ENCODE measurements at places on chromosomes 4 and X.

DNA sequence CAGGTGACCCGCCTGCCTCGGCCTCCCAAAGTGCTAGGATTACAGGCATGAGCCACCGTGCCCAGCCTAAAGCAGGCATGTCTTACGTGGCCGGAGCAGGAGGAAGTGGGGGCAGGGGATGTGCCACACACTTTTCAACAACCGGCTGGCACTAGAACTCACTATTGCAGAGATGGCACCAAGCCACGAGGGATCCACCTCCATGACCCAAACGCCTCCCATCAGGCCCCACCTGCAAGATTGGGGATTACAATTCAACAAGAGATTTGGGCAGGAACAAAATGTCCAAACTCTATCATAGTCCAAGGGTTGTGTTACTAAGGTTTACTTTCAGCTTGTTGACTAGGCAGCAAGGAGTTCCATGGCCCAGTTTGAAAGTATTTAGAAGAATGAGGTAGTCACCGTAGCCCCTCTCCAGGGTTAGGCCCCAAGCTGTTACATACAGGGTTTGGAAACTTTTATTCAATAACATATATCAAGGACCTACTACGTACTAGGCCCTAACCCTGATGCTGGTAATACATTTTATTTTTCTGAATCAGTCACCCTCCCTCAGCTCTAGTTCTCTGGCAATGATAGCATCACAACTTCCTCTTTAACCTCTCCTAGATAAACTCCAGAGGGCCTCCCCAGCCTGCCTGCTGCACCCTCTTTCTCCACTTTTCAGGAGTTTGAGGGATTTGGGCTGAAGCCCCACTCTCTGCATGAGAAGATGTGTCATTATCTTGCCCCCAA, 18.0 kb upstream of the TBC1D14 start:
- no peak for DNase-seq

GRCh38 chr4:105092768-105093167, 53.9 kb upstream of the TET2 start:
- no peak for DNase-seq

DNA sequence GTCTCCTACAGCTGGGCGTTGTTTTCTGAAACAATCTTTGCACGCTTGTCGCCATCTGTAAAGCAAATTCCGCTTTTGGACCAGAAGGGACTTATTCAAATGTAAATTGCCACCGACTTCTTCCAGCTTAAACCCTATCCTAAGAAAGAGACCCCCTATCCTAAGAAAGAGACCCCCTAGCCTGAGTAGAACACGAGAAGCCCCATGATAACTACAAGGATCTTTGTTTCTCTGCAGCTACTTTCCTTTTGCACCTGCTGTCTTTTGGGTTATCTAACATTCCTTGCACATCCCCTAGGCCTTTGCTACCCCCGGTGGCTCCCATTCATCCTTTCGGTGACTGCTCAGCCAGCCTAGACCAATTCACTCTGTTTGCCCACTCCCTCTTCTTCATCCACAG, 536.0 kb upstream of the PRKX start:
- DNase-seq, result no peak

DNA sequence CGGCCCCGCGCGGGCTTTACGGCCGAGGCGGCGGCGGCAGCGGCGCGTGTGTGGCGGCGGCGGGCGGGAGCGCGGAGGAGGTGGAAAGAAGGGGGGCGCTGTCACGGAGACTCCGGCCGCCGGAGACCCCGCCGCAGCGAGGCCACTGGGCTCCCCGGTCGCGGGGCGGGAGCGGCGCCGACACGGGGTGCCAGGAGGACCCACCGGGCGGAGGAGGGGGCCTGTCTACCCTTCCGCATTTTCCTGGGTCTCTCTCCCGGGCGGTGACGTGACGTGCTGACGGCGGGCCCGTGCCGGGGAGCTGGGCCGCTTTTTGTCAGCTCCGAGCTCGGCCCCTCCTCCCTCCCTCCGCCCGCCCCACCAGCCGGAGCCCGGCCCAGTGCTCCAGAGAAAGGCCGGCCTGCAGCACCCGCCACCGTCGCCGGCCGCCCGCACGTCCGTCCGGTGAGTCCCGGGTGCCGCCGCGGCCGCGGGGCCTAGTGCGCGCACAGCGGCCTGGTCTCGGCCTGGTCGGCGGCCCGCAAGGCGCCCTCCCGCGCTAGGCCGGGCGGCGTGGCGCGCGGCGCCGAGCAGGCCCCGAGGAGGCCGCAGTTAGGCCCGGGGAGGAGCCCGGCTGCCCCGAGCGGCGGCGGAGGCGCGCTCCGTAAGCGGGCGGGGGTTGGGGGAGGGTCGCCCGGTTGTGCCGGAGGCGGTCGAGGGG, at the start of gene ZFX:
TSS of gene ZFX (plus strand) at position 379 of the 700 bp plus-strand sequence. CDS start 23,014 bp downstream, outside the sequence.
- peak; percentile 70 for DNase-seq

- DNase-seq, result no peak
Measured at GRCh38 chr4:53591372-53591892, at the start of gene LNX1. Gene LNX1, minus strand, starts transcription at chr4:53591486. Its CDS starts 17,484 bp downstream, at chr4:53574002.

- no peak for DNase-seq
Measured at GRCh38 chr4:17583276-17583675, 6.3 kb downstream of the LAP3 start.

- no peak for DNase-seq
Measured at GRCh38 chr4:70718811-70719604, 2.8 kb upstream of the RUFY3 start.

- DNase-seq, result no peak
Measured at GRCh38 chr4:175166020-175166419, 247.9 kb downstream of the ADAM29 start.

DNA sequence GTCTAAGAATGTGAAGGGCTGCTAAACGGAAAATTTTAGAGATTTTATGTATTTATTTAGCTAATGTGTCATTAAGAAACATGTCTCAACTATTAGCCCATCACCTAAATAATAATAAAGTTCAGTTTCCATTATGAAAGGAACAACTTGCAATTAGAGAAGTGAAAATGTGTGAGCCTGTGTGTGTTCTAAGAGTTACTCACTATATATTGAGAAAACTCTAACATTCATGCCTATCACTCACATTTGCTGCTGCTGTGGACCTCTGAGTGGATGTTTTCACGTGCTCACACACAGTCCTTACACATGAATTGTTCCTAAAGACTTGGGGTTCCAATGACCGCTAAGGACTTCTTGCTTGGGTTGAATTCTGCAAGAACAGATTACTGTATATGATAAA, 364.0 kb downstream of the TMA16 start:
- DNase-seq, result no peak

DNA sequence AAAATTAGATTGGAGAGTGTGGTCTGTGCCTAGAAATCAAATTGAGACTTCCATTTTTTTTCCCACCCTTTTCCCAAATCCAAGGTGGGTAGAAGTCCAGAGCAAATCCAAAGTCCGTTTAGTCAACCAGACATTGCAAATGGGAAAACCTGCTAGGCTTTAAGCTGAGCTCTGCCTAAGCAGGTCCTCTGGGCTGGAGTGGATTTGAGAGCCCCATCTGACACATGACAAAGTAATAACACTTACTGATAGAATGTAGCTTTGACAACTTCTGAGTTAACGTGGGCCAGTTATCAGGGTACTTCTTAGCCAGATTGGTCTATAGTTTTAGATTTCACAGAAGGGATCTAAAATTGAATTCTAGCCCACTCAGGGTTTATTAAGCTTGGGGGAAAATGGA, 242.3 kb downstream of the GALNTL6 start:
- no peak for DNase-seq

DNA sequence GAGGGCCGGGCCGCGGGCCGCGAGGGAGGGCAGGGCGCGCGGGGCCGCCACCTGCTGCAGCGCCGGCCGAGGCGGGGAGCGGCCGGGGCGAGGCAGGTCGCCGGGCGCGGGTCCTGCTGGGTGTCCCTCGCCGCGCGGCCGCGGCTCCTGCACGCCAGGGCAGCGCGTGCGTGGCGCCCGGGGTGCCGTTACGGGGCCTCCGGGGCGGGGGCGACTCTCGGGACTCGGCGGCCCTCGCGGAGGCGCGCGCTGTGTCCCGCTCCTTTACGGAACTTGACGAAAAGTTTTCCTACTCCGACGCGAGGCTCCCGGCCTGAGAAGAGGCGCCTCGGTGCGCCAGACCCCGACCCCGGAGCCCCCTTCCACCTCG, 329 bp downstream of the TBC1D14 start:
- DNase-seq, result peak; percentile 56

- DNase-seq, result no peak
Measured at GRCh38 chr4:69775321-69775867, 15.0 kb upstream of the SULT1B1 start.

DNA sequence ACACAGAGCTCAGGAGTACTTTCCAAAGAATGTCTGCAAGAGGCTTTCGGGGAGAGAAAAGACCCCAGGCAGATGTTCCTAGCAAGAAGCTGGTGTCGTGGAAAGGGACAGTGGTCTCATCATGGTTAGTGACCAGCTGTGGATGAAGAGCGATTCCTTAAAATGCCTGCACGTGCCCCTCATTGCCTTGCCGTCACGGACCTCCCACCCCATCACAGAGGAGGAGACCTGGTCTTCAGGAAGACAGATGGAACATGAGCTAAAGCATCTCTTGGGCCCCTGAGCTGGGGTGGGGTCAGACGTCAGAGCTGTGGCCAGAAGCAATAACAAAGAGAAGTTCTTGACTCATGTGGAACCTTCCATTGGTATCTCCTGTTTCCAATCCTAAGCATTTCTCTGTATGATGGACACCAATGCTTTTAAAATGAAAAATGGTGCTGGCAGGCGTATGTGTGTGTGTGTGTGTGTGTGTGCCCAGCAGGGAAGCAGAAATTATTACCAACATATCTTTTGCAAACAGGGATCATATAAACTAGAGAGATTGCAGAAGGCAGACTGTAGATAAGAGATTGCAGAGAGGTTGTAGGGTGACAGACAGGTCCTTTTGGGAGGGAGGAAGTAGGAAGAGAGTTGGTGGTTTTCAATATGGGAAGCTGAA, 25.2 kb upstream of the ASMTL start:
- DNase-seq, result no peak

DNA sequence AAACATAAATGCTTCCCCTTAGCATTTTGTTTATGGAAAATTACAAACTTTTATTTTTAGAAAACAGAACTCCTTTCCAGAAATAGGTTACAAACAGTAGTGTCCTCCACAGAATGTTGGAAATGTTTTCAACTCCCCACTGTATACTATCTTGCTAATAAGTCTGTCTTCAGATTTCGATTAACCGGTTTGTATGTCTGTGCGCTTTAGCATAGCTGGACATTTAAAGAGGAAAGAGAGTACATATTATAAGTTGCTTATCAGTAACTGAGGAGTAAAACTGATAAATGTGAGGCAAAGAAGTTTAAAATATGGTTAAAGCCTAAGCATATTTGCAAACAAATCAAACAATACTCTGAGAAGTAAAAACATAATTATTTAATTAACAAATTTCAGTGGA, 3.4 kb downstream of the CXCL8 start:
- no peak for DNase-seq

GRCh38 chr4:34733185-34733941, 1511.0 kb downstream of the ARAP2 start:
- DNase-seq, result no peak

DNA sequence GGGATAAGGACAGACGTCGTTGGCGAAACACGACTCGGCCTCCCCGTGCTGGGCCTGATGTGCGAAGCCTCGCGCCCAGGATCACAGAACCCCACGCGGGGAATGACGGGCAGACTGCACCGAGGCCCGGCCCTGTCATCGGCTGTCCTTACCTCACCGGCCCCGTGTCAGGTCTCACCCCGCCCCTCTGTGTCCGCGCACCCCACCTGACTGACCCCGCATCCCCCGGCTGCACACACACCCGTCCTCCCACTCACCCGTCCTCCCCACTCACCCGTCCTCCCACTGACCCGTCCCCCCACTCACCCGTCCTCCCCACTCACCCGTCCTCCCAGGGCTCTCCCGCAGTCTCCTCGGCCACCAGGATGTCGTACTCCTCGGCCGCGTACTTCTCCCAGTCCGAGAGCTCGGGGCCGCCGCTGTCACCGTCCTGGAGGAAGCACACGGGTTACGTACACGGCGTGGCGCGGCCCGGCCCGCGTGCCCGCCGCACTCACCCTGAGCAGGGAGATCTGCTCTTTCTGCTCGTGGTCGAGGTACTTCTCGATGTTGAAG, 19.8 kb upstream of the GTPBP6 start:
- peak; percentile 12 for DNase-seq

DNA sequence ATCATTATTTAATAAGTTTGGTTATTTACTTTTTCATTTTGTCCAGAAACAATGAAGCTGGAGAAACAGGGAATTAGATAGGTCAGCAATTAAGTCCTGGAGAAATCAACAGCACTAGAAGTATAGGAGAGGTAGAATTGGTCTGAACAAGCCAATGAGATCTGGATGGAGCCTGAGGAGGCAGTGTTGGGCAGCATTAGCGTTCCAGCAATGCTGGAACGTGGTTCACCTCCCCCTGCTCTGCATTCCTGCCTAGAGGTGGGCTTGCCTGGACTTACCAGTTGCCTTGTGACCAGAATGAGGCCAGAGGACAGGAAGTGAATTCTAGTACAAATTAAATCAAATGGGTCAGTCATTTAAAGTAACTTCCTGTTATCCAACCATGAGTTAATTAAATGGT, 4.6 kb downstream of the RASSF6 start:
- no peak for DNase-seq

DNA sequence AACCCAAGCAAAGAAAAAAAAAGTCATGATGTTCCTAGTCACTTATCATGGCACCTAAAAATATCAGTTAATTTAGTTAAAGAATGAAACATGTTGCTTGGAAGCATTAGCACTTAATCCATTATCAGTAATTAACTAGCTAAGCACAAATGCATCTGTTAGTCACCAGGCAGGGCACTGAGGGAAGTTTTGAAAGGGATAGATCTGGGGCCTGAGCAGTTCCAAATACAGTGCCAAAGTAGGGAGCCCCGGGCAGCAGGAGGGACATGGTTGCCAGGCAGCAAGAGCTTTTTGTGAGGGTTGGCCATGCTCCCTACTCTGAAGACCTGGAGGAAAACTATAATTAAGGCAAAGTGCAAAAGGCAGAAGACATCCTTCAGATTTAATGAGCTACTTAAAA, 62.0 kb downstream of the PHKA1 start:
- no peak for DNase-seq

GRCh38 chr4:156581282-156582063, 390.1 kb downstream of the PDGFC start:
- no peak for DNase-seq

- no peak for DNase-seq
Measured at GRCh38 chrX:129230850-129231512, 292.3 kb downstream of the SMARCA1 start.

- no peak for DNase-seq
Measured at GRCh38 chr4:15695729-15696128, 7.1 kb upstream of the BST1 start.

DNA sequence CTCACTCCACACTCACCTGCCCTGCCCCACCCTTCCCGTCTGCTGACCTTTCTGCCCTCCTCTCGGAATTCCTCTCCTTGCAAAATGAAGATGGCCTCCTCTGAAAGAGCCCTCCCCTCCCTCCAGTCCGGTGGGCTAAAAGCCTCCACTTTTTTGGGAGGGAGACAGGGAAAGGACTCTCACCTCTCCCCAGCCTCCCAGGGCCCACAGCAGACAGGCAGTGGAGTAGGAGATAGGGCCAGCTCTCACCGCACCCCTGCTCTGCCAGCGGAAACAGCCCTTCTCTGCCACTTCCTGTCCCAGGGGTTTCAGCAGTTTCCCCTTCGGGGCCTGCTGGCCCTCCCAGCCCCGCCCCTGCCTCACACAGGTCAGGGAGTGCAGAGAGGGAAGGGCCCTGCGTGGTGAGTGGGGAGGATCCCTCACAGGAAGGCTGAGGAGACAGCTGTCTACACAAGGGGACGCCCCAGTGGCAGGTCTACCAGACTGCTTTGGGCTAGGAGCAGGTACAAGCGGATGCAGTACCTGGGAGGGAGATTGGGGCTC, 18.2 kb downstream of the ELF4 start:
- DNase-seq, result peak; percentile 28

Data from left ventricle myocardium inferior (tissue), 1 donor.